ENCODE measurements at places on chromosomes 16 and 17.
A peak's percentile ranks its signal among the peaks of the same experiment; 100 is the strongest.

- DNase-seq: no peak
Measured at GRCh38 chr16:82855471-82855870, 228.7 kb downstream of the CDH13 start.

DNA sequence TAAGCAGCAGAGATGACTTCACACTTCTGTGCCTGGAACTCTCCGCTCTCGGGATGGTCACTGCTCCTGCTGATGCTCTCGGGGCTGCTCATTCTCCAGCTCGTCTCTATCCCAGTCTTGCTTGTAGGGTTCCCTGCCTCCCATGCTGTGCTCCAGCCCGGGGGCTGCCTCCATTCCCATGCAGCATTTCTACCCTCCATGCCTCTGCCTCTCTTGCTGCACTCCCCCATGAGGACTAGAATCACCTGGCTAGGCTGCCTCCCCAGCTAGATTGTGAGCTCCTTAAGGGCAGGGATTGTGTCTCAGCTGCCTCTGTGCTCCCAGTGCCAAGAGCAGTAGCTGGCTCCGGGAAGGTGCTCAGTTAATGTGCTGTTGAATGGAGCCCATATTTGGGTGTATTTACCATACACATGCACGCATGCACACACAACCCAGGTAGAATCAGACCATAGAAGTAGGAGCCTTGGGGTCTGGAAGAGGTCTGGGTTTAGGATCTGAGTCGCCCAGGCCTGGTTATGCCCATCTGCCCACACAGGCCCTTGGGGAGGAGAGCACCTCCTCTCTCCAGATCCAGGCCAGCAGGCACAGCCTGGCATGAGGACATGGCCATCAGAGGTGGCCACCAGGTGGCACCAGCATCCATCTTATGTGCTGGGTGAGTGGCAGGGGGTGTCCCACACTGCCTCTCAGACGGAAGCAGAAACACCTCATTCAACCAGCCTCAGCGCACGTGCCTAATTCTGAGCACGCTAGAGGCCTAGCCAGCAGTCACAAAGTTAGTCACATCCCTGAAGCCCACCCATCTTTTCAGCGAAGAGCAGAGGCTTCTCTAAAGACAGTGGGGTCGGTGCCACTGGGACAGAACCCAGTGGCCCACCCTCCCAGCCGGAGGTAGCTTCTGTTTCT is 9.3 kb downstream of the GIT1 start:
- peak; percentile 62 for DNase-seq

DNA sequence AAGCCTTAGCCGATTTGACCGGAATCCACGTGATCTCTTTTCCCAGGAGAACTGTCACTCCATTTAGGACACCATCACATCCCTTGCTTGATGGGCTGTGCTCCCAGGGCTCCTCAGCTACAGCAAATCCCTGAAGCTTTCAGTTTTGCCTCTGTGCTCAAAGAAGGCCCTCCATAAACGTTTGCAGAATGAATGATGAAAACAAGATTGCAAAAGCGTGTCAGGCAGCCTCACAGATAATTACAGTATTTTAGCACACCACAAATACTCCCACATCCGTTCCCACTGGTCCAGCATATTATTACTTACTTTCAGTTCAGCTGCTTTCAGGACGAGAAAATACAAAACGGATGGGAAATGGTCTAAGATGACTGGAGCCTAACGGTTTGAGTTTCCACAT is 84.6 kb downstream of the USP31 start:
- no peak for DNase-seq

GRCh38 chr17:78174870-78175642 is 6.7 kb downstream of the SYNGR2 start:
- no peak for DNase-seq

DNA sequence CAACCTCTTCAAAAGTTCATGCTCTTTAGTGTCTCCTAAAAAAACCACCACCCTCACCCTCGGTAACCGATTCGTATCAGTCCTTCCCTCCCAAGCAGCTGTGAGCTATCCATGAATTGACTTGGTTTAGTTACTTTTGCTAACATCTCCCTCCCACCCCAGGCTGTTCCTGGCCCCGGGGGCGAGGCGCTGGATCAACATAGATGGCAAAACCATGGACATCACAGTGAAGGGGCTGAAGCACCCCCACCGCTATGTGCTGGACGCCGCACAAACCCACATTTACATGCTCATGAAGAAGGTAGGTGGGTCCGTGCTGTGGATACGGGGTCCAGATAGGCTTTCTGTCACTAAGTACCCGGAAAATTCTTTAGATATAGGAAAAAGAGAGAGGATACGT is 66.8 kb downstream of the RGS9 start:
- no peak for DNase-seq

DNA sequence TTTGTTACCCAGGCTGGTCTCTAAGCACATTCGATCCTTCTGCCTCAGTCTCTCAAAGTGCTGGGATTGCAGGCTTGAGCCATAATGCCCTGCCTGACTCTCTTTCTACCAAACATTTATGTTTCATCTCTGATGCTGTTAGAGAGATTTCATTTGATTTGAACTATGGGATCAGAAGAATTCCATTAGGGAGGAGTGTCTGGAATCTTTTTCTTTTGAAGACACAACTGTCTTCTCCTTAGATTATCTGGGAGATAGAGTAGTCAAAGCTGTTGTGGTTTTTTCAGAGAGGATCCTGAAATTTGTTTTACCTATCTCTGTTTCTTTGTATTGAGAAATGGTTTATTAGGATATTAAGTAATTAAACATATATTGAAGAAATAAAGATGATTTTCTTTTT is 29.4 kb downstream of the WIPF2 start:
- DNase-seq: no peak

- DNase-seq: no peak
Measured at GRCh38 chr16:22324787-22325597, 27.8 kb downstream of the POLR3E start.

- DNase-seq: no peak
Measured at GRCh38 chr17:36944553-36944952, 4.2 kb upstream of the AATF start.

DNA sequence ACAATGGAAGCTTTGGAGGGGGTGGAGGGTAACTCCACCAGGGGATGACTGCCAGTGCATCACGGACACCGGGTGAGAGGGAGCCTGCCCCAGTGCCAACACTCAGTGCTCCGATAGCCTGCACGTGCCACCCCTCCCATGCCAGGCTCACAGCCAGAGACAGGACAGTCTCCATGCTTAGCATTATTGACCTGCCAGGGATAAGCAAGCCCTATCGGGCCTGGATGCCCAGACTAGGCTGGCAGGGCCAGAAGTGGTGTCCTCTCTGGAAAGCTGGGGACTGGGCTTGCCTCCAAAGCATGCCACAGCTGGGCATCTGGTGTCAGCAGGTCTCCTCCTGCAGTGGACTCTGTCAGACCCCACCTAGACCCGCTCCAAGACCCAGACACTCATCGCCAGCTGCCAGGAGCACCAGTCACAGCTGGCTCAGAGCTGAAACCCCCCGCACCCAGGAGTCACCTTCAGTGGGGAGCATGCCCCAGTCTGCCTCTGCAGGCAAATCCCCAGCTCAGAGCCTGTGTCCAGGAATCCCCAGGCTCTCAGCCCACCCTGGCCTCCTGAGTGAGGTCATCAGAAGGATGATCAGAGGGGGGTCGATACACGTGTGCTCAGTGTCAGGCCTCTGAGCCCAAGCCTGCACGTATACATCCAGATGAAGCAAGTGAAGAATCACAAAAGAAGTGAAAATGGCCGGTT is 1.8 kb upstream of the RHBDF1 start:
- DNase-seq: no peak

- DNase-seq: no peak
Measured at GRCh38 chr17:35080536-35080935, 17.0 kb upstream of the RFFL start.

GRCh38 chr16:3472878-3473595 is 22.3 kb downstream of the C16orf90 start:
- DNase-seq: no peak

GRCh38 chr16:79628501-79628975 is 28.0 kb upstream of the MAF start:
- DNase-seq: no peak

DNA sequence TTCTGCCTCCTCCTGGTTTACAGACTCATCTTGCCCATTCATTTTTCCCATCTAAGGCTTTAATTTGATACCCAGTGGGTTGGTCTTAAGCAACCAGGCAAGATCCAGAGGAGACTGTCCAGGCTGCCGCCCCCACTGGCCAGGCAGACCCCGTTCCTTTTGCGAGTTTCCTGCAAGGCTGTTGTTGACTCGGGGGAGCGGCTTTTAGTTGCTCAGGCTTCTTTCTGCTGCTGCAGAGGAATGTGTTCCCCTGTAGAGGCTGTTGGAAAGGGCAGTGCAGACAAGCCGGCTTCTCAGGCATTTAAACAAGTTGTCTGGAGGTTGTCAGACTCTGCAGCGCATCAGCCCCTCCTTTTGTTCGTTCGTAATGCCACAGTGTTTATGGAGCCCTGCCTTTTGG is 231.2 kb downstream of the PRKCA start:
- no peak for DNase-seq

- DNase-seq: no peak
Measured at GRCh38 chr17:63833026-63833740, 5.7 kb upstream of the FTSJ3 start.

GRCh38 chr17:74637265-74637664 is 13.7 kb upstream of the CD300E start:
- DNase-seq: no peak

DNA sequence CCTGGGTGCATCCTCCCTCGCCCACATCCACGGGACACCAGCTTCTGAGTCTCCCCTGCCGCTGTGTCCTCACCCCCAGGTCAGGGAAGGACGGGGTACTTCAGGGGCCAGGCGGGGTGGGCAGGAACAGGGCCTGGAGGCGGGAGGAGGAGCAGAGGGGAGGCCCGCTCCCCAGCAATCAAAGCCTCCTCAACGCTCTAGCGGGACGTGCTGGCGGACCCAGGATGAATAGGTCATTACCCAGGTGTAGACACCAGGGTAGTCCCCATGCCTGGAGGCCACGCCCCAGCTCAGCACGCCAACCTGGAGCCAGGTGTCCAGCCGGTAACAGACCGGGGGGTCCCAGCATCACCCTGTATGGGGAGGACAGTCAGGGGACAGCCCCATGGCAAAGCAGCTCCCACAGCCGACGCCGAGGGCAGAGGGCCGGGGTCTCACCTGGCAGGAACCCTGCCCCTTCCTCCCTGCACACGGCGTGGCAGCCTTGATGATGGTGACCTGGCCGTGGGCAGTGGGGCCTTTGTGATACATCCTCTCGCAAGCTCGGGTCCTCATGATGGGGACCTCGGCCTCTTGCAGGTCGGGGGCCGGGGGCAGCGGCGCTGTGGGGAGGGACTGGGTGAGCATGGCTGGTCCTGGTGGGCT is 24.2 kb downstream of the TPSD1 start:
- peak; percentile 59 for DNase-seq

DNA sequence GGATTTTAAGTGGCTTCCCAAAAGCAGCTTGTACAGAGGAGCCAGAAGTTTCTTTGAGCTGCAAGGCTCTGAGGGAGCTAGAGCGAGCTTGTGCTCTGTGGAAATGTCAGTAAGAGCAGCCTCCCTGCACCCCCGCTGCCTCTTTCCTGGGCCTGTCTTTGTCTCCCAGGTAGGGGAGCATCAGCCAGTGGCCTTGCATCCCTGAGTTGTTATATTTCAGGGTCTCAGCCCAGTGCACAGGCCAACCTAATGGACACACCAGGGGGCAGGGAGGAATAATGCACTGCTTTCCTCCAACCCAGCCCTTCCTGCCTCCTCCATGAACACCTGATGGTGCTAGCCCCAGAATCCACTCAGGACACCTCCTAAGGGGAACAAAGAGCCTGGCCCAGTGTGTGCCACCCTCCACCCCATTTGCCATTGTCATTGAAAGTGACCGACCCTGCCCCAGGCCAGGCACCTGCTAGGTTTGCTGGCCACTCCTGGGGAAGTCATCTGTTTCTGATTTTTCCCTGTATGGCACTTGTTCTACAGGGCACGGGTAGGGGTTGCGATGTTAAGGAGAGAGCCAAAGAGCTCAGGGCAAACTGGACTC is 6.3 kb downstream of the TPPP3 start:
- peak; percentile 25 for DNase-seq
